ENCODE measurements at places on chromosomes 2 and 18. TPM values are rescaled to one million over a fixed set of nuclear protein-coding genes. Genes with fewer than 3 reads are reported as not detected.
A peak's percentile ranks its signal among the peaks of the same experiment; 100 is the strongest.

GALNT3 gene
- total RNA-seq = 69.9 TPM

DNA sequence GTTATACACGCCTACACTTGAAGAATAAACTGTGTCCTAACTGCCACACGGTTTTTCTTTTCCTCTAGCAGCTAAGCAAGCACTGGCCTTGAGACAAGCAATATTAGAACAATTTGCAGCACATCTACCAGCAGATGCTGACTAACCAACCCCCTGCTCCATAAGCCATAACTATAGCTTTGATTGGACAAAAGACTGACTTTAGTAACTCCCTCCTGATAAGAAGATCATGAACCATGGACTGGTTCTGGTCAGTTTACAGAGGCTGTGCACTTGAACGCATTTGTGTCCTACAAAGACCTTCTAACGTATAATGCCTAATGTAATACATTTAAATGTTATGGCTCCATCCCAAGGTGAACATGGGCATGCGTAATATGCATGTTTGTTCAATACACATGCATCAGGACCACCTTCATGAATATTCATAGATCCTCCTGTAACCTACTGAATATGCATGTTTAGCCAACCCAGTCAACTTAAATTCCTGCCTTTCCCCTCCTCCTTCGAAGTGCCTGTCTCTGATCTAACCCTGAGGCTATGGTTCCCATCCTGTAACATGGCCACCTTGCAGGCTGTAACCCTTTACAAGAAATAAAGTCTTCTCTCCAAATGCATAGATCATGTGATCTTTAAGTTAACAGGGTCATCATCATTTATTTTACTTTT is 26.5 kb downstream of the SLC4A5 start:
- no peak overlapping the region for H3K27ac ChIP-seq
- H3K27me3 ChIP-seq = no peaks in the 10 kb centered on the region
- H3K36me3 ChIP-seq = no peaks in the 10 kb centered on the region
- H3K4me1 ChIP-seq = no peaks in the 10 kb centered on the region
- no peak for DNase-seq

- H3K27me3 ChIP-seq = no peaks in the 10 kb centered on the region
- H3K36me3 ChIP-seq = no peaks in the 10 kb centered on the region
- H3K4me3 ChIP-seq = no peak overlapping the region
- no peak overlapping the region for H3K27ac ChIP-seq
- DNase-seq = no peak
- no peaks in the 10 kb centered on the region for H3K4me1 ChIP-seq
Observed at GRCh38 chr18:28127228-28127627, 49.7 kb downstream of the CDH2 start.

GRCh38 chr18:36629138-36629530 is 199.7 kb downstream of the TPGS2 start:
- no peaks in the 10 kb centered on the region for H3K27me3 ChIP-seq
- no peak overlapping the region for H3K27ac ChIP-seq
- no peaks in the 10 kb centered on the region for H3K4me1 ChIP-seq
- DNase-seq = no peak

DNA sequence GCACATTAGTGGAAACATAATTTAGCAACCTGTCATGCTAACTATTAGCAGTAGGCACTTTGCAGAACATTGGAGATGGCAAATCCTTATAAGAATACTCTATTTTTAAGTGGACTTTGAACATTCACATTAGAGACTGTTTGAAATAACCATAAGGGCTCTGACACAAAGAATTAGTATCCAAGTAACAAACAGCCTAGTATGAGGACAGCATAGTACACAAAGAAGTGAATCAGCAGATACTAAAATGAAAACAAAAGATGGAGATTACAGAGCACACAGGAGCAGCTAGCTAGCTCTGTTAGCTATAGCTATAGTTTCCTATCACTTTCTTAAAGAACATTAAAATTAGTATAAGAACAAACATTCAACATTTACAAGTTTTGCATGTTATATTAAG is 256.3 kb upstream of the SPOPL start:
- no peak overlapping the region for H3K27ac ChIP-seq
- no peaks in the 10 kb centered on the region for H3K36me3 ChIP-seq
- H3K4me1 ChIP-seq = no peaks in the 10 kb centered on the region

DNA sequence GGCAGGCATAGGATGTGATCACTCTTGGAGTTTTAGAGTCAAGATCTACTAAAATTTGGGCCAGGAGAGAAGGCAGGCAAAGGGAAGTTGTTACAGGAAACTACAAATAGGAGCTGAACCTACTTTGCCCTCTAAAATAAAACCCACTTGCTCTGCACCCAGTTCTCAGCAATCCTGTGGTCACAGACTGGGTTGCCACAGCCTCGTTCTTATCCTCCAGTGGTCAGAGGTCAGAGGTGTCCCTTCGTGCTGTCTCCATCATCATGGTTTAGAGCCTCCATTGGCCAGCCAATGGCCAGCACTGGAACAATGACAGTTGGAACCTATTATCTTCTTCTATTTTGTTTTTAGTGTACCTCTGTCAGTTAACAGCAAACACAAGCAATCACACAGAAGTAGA is 90.7 kb upstream of the TNP1 start:
- DNase-seq = no peak
- no peak overlapping the region for H3K4me3 ChIP-seq
- H3K27me3 ChIP-seq = no peaks in the 10 kb centered on the region
- H3K36me3 ChIP-seq = no peaks in the 10 kb centered on the region

EFEMP1 gene
- 46.3 TPM for total RNA-seq

- no peak overlapping the region for H3K27ac ChIP-seq
- H3K4me3 ChIP-seq = no peak overlapping the region
- H3K4me1 ChIP-seq = no peaks in the 10 kb centered on the region
- no peaks in the 10 kb centered on the region for H3K27me3 ChIP-seq
Observed at GRCh38 chr2:108330979-108331378, 42.3 kb downstream of the SULT1C2 start.

NAT8 gene
- not detected for total RNA-seq

GRCh38 chr2:134917888-134918525 is 615 bp upstream of the CCNT2 start:
- peak overlapping the region; percentile 97 for H3K27ac ChIP-seq
- no peaks in the 10 kb centered on the region for H3K36me3 ChIP-seq
- peaks cover 7% of the 10 kb centered on the region for H3K4me1 ChIP-seq
- no peaks in the 10 kb centered on the region for H3K27me3 ChIP-seq

- H3K4me3 ChIP-seq = no peak overlapping the region
- peaks cover 7% of the 10 kb centered on the region for H3K4me1 ChIP-seq
- H3K27ac ChIP-seq = no peak overlapping the region
- H3K27me3 ChIP-seq = no peaks in the 10 kb centered on the region
- DNase-seq = no peak
Observed at GRCh38 chr2:207283356-207283755, 117.6 kb upstream of the KLF7 start.

DNA sequence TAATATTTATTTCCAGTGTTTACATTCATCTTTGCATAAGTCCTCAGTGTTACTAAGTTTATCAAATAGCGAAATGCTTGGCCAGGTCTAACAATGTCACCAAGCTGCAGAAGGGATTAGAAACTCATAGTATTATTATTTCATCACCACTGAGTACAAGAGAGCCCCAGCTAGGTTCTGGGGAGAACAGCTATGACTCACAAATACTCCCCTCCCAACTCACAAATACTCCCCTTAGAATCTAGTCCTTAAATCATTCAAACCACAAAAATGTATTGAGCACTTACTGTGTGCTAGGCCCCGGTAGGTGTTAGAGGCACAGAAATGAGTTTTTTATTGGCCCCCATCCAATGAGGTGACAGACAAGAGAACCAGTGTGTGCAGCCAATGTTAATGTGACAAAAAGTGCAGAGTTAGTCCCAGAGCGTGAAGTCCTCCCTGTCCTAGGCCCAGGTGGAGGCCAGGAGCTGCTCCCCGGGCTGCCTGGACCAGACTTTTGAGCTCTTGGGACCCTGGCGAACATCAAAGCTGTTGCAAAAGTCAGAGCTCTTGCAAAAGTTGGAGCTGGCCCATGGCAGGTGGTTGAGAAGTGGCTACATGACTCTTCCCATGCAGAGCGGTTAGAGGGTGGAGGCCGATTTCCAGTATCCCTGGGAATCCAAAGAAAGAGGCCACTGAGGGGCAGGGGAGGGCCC is 9.8 kb downstream of the STEAP3 start:
- H3K36me3 ChIP-seq = no peaks in the 10 kb centered on the region
- no peak overlapping the region for H3K27ac ChIP-seq
- H3K4me1 ChIP-seq = no peaks in the 10 kb centered on the region
- H3K27me3 ChIP-seq = no peaks in the 10 kb centered on the region
- no peak overlapping the region for H3K4me3 ChIP-seq
- DNase-seq = no peak

DNA sequence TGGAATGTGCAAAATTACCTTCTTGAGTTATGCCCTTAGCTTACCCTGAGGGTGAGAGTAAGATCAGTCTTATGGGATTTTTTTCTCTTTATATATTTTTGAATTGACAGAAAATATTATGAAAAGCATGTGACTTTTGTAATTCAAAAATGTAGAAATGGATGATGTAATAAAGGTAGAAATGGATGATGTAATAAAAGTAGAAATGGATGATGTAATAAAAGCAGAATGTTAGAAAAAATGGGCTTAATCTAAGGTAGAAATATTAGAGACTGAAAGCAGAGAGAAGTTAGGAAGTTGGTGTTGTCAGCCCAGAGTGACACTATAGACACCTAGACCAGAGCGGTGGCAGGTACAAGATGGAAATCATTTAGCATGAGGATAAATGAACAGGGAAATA is 107.1 kb upstream of the THSD7B start:
- H3K4me1 ChIP-seq = no peaks in the 10 kb centered on the region
- no peaks in the 10 kb centered on the region for H3K27me3 ChIP-seq
- H3K27ac ChIP-seq = no peak overlapping the region
- H3K36me3 ChIP-seq = no peaks in the 10 kb centered on the region
- no peak overlapping the region for H3K4me3 ChIP-seq

- no peaks in the 10 kb centered on the region for H3K36me3 ChIP-seq
- no peaks in the 10 kb centered on the region for H3K27me3 ChIP-seq
- DNase-seq = no peak
- no peak overlapping the region for H3K4me3 ChIP-seq
Observed at GRCh38 chr2:62209427-62209991, 13.6 kb downstream of the B3GNT2 start.

DNA sequence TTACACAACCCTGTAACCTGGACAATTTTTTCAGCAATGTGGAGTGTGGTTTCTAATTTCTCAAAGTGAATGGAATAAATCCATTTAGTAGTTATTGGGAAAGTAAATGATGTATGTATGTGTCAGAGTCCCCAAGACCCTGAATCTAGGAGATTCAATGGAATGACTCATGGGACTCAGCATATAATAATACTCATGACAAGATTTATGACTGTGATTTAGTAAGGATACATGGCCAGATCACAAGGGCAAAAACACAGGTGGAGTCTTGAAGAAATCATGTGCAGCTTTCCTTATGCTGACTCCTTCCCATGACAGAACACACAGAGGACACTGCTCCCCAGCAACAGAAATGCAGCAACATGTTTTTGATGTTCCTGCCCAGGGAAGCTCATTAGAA is 1877.7 kb upstream of the LRRTM1 start:
- no peaks in the 10 kb centered on the region for H3K4me1 ChIP-seq
- no peak for DNase-seq
- no peak overlapping the region for H3K4me3 ChIP-seq
- H3K27ac ChIP-seq = no peak overlapping the region

DNA sequence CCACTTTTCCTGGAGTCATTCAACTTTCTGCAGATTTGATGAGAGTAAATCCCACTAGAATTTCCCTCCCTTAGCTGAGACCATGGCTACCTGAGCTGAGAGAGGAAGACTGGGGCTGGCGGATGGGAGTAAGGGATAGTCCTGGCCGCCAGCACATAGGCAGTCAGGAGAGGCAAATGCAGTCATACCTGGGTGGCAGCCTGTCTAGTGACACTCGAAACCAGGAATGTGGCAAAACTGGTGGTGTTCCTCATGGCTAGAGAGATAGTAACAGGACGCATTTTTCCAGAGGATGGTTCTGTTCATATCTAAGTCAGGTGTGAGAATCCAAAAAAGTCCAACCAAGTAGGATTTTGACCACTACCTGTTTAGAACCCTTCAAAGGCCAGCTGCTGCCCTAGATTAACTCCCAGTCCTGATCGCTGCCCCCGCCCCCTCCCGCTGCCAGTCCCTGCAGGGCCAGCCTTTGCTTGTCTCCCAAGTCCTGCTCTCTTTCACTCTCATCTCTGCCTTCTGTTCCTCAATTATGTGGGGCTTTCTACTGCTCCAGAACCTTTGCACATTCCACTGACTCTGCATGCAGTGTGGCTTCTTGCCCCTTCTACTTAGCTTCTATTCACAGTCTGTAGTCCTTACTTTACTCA is 17.4 kb upstream of the SCG2 start:
- no peaks in the 10 kb centered on the region for H3K36me3 ChIP-seq
- no peaks in the 10 kb centered on the region for H3K27me3 ChIP-seq
- no peak overlapping the region for H3K4me3 ChIP-seq
- H3K27ac ChIP-seq = no peak overlapping the region
- DNase-seq = no peak

UGT1A8 gene
- total RNA-seq = not detected

CGREF1 gene
- total RNA-seq = 4.9 TPM

- no peak overlapping the region for H3K4me3 ChIP-seq
- no peak for DNase-seq
- H3K36me3 ChIP-seq = no peaks in the 10 kb centered on the region
- no peak overlapping the region for H3K27ac ChIP-seq
Observed at GRCh38 chr2:95061119-95061512, 35.6 kb downstream of the MAL start.

GRCh38 chr2:102473020-102473419 is at the start of gene SLC9A4:
TSS of gene SLC9A4 (plus strand) at chr2:102473226. CDS start at chr2:102473760, 534 bp downstream.
- DNase-seq = peak; percentile 44
- H3K4me3 ChIP-seq = no peak within 1 kb of the TSS
- no peaks in the 10 kb centered on the region for H3K36me3 ChIP-seq
- H3K4me1 ChIP-seq = no peaks in the 10 kb centered on the region
- no peaks in the 10 kb centered on the region for H3K27me3 ChIP-seq

GRCh38 chr2:71460595-71461303 is 7.4 kb downstream of the DYSF start:
- H3K4me1 ChIP-seq = no peaks in the 10 kb centered on the region
- H3K36me3 ChIP-seq = no peaks in the 10 kb centered on the region
- H3K27me3 ChIP-seq = no peaks in the 10 kb centered on the region
- no peak overlapping the region for H3K4me3 ChIP-seq
- no peak overlapping the region for H3K27ac ChIP-seq

DNA sequence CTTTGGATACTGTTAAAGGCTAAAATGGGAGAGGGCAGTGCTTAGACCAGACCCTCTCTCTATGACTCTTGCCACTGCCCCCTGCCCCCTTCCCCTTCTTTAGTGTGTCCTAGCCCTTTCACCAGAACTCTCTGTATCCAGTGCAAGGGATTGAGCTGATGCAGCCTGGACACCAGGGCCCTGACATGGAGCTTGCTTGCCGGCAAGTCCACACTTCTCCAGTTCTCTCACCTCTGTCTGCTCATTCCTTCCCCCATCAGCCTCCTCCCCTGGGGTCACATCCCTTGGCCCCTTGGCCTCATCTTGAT is 1.5 kb upstream of the WNT6 start:
- no peak overlapping the region for H3K4me3 ChIP-seq
- no peak overlapping the region for H3K27ac ChIP-seq
- no peak for DNase-seq
- no peaks in the 10 kb centered on the region for H3K27me3 ChIP-seq

DNA sequence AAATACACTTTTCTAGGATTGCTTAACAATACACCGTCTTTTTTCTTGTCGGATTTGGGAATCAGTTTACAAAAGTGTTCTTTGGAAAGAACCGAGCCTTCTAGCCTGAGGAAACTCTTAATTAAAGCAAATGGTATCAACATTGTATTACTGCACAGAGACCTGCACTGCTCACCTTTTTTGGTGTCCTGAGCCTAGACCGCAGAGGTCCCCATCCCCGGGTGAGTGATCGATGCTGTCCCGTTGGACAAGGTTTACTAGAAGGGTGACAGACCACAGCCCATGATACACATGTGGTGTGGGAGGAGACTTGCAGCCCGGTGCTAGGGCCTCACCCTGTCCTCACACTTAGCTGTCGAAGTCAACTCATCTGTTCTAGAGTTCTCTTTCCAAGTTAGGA is 55.3 kb downstream of the TSHZ1 start:
- H3K27ac ChIP-seq = no peak overlapping the region
- H3K4me3 ChIP-seq = no peak overlapping the region
- H3K36me3 ChIP-seq = no peaks in the 10 kb centered on the region
- no peak for DNase-seq
- H3K4me1 ChIP-seq = no peaks in the 10 kb centered on the region
